Activated CD4-positive, alpha-beta T cell treated with anti-CD3 and anti-CD28 coated beads for 36 hours (primary cell): ENCODE measurements at places on chromosomes 3 and 15. TPM values are rescaled to one million over a fixed set of nuclear protein-coding genes. Genes with fewer than 3 reads are reported as not detected.

Gene RASGRP1
- total RNA-seq = 120 TPM

Gene CCDC39
- total RNA-seq = not detected

Gene GPR62
- not detected for total RNA-seq

Gene VWA5B2
- total RNA-seq = not detected

Gene ITIH3
- not detected for total RNA-seq

DNA sequence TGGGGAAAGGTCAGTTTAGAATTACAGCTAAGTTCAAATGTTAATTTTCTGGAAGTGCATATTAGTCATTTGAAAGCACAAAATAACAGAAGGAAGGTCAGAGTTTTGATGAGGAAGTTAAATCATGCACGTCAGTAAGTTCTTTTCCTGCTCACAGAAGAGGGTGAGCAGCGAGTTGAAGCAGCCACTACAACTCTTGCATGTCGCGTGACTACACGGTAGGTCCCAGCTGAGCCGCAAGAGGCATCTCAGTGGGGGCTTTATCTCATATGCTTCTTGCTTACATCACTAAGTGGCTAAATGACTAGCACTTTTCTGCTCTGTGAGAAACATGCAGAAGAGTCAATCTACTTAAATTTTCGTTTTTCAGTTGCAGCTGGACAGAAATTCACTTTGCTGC is 21.3 kb upstream of the SEC62 start:
- H3K27ac ChIP-seq = peak overlapping the region; percentile 71
- H3K36me3 ChIP-seq = no peaks in the 10 kb centered on the region
- peaks cover 34% of the 10 kb centered on the region for H3K4me1 ChIP-seq
- no peaks in the 10 kb centered on the region for H3K27me3 ChIP-seq

DNA sequence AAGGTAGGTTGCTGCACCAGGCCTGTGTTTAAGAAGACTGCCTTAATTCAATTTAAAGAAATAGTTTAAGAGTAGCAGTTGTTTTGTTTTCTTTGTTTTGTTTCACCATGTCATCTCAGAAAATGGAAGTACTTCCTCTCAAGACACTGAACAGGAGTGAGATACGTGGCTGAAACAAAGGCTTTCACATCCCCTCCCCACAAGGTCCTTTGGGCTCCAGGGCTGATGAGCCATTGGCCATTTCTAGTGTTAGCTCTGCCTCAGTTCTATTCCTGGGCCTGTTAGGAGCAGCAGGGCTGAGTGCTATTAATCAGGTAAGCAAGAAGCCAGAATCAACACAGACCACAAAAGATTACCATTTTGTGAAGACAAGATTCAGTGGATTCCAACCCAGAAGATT is 132.8 kb downstream of the KCNAB1 start:
- no peak overlapping the region for H3K4me3 ChIP-seq
- H3K36me3 ChIP-seq = no peaks in the 10 kb centered on the region
- H3K27ac ChIP-seq = no peak overlapping the region
- no peaks in the 10 kb centered on the region for H3K4me1 ChIP-seq
- peaks cover 7% of the 10 kb centered on the region for H3K27me3 ChIP-seq

GRCh38 chr15:68626283-68626682 is 47.5 kb downstream of the CORO2B start:
- no peak for DNase-seq
- H3K36me3 ChIP-seq = no peaks in the 10 kb centered on the region
- H3K27me3 ChIP-seq = peaks cover 4% of the 10 kb centered on the region
- H3K27ac ChIP-seq = no peak overlapping the region
- no peak overlapping the region for H3K4me3 ChIP-seq

- peaks cover 6% of the 10 kb centered on the region for H3K36me3 ChIP-seq
- no peak overlapping the region for H3K4me3 ChIP-seq
- no peaks in the 10 kb centered on the region for H3K4me1 ChIP-seq
- H3K27ac ChIP-seq = no peak overlapping the region
- no peaks in the 10 kb centered on the region for H3K27me3 ChIP-seq
Measured at GRCh38 chr15:36810656-36811449, 231.4 kb downstream of the CDIN1 start.

DNA sequence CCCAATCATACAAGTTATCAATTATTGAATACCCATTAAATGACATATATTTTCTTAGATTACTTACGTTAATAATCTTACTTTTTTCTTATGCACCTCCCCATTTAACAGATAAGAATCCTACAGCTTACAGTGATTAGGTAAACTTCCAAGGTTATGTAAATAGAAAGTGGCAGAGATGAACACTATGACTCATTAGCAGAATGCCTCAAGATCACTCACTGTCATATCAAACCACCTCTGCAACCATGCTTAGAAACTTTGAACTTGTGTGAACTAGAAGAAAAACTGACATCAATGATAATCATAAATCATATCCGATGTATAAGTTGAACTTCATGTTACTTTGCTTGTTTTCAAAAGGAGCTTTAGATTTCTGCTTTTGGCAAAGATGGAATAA is 911.6 kb upstream of the ARPP21 start:
- no peaks in the 10 kb centered on the region for H3K4me1 ChIP-seq
- no peak for DNase-seq
- H3K27me3 ChIP-seq = peaks cover 5% of the 10 kb centered on the region
- H3K4me3 ChIP-seq = no peak overlapping the region

DNA sequence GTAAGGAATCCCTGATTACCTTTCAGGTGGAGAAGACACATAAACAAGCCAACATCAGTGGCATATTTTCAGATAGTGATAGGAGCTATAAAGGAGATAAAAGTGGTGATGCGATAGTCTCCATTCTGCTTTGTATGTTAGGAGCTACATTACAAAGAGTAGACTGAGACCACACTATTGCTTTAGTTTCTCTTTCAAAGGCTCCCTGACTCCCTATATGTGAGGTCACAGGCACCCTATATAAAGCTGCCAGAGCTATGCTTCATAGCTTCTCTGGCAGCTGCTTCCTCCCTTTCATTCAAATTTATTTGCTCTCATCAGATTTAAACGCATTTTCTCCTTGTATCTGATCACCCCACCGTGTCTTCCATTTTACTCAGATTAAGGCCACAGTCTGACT is 466.6 kb downstream of the IL5RA start:
- no peak for DNase-seq
- peaks cover 7% of the 10 kb centered on the region for H3K27me3 ChIP-seq
- H3K4me3 ChIP-seq = no peak overlapping the region
- H3K27ac ChIP-seq = no peak overlapping the region

- no peaks in the 10 kb centered on the region for H3K4me1 ChIP-seq
- DNase-seq = no peak
- no peaks in the 10 kb centered on the region for H3K27me3 ChIP-seq
- H3K36me3 ChIP-seq = no peaks in the 10 kb centered on the region
Measured at GRCh38 chr15:97470417-97470816, 490.1 kb upstream of the ARRDC4 start.

DNA sequence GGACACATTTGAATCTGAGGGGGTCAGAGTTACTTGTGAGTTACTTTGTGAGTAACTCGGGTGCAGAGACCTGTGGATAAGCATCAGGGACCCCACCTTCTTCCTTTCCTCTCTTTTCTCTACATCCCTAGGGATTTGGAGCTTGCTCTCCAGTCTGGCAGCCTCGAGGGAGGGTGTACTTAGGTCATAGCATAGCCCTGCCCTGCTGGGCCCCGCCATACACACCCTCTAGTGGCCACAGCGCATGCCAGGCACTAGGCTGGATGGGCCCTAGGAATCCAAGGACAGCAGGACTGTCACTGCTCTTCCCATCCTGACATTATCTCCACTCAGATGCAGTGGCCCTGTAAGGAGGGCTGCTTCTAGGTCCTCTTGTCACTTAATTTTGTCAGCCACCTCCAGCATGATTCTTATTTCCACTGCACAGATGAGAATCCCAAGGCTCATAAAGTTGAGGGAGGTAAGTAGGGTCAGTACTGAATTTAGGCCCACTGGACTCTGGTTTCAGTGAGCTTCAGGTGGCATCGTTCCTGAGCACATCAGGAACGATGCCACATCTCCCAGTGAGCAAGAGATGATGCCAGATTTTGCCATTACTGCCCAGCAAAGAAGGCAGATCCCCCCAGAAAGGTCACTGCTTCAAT is 3.6 kb upstream of the SMAD6 start:
- no peak overlapping the region for H3K27ac ChIP-seq
- no peak overlapping the region for H3K4me3 ChIP-seq
- peak; percentile 48 for DNase-seq
- H3K36me3 ChIP-seq = no peaks in the 10 kb centered on the region
- H3K4me1 ChIP-seq = peaks cover 8% of the 10 kb centered on the region
- H3K27me3 ChIP-seq = peaks cover 2% of the 10 kb centered on the region

- peak; percentile 32 for DNase-seq
- no peaks in the 10 kb centered on the region for H3K36me3 ChIP-seq
- H3K4me3 ChIP-seq = no peak overlapping the region
- no peaks in the 10 kb centered on the region for H3K4me1 ChIP-seq
- H3K27me3 ChIP-seq = peaks cover 3% of the 10 kb centered on the region
Measured at GRCh38 chr15:96273317-96274086, 57.0 kb upstream of the NR2F2 start.

- DNase-seq = peak; percentile 77
- H3K27ac ChIP-seq = peak overlapping the region; percentile 85
- H3K36me3 ChIP-seq = peaks cover 2% of the 10 kb centered on the region
- no peaks in the 10 kb centered on the region for H3K27me3 ChIP-seq
- H3K4me1 ChIP-seq = peaks cover 38% of the 10 kb centered on the region
Measured at GRCh38 chr3:51024765-51025632, 350.3 kb downstream of the DOCK3 start.

- no peaks in the 10 kb centered on the region for H3K36me3 ChIP-seq
- H3K27ac ChIP-seq = no peak overlapping the region
- H3K4me1 ChIP-seq = peaks cover 6% of the 10 kb centered on the region
- no peak for DNase-seq
- no peaks in the 10 kb centered on the region for H3K27me3 ChIP-seq
Measured at GRCh38 chr3:31878231-31878838, 102.7 kb downstream of the OSBPL10 start.

- no peaks in the 10 kb centered on the region for H3K4me1 ChIP-seq
- DNase-seq = no peak
- no peak overlapping the region for H3K27ac ChIP-seq
- H3K36me3 ChIP-seq = no peaks in the 10 kb centered on the region
Measured at GRCh38 chr15:38748710-38749109, 184.1 kb upstream of the RASGRP1 start.

- peak; percentile 79 for DNase-seq
- peaks cover 28% of the 10 kb centered on the region for H3K36me3 ChIP-seq
Measured at GRCh38 chr3:111621535-111621934, 26.4 kb upstream of the ZBED2 start.

DNA sequence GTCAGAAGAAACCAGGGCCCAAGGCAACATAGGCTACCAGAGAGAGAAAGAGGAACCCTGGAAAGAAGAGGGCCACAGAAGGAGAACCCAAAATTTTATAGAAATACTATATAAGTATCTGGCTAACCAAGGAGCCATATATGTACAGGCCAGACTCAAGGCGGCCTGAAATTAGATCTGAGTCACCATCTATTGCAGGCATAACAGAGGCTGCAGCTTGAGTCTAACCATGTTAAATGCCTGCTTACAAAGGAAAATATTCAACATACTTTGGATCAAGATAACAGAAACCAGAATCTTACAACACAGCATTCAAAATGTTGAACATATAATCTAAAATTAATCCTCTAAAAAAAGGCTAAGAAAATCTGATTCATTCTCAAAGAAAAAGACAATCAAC is 23.1 kb downstream of the IGSF11 start:
- peaks cover 3% of the 10 kb centered on the region for H3K27me3 ChIP-seq
- DNase-seq = no peak
- peaks cover 2% of the 10 kb centered on the region for H3K36me3 ChIP-seq
- H3K27ac ChIP-seq = no peak overlapping the region
- H3K4me3 ChIP-seq = no peak overlapping the region

DNA sequence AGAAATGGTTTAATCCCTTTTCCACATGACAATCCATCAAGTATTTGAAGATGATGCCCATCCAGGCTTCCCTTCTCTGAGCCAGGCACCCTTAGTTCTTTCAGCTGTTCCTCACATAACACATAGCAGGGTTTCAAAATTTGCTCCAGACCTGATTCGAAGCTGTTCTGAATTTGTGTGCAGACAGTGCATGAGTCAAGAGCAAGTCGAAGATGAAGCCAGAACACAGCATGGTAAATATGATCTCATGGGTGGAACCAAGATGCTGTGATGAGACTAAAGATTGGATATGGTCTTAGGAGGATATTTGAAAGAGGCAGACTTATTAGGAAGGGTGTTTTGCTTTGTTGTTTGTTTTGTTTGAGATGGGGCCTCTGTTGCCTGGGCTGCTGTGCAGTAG is 32.6 kb upstream of the PDE8A start:
- H3K27me3 ChIP-seq = no peaks in the 10 kb centered on the region
- DNase-seq = no peak
- no peaks in the 10 kb centered on the region for H3K4me1 ChIP-seq
- no peak overlapping the region for H3K27ac ChIP-seq
- H3K36me3 ChIP-seq = no peaks in the 10 kb centered on the region
- no peak overlapping the region for H3K4me3 ChIP-seq
